Type B pancreatic cell (in vitro differentiated cells): ENCODE measurements at places on chromosomes 6 and 20. TPM values are rescaled to one million over a fixed set of nuclear protein-coding genes. Genes with fewer than 3 reads are reported as not detected.
A peak's percentile ranks its signal among the peaks of the same experiment; 100 is the strongest.

GRCh38 chr6:141463237-141463977 is 669.3 kb upstream of the GJE1 start:
- no peaks in the 10 kb centered on the region for H3K4me1 ChIP-seq
- H3K27ac ChIP-seq: no peak overlapping the region
- no peak for DNase-seq
- no peak overlapping the region for H3K4me3 ChIP-seq
- no peaks in the 10 kb centered on the region for H3K27me3 ChIP-seq
- H3K36me3 ChIP-seq: no peaks in the 10 kb centered on the region

DNA sequence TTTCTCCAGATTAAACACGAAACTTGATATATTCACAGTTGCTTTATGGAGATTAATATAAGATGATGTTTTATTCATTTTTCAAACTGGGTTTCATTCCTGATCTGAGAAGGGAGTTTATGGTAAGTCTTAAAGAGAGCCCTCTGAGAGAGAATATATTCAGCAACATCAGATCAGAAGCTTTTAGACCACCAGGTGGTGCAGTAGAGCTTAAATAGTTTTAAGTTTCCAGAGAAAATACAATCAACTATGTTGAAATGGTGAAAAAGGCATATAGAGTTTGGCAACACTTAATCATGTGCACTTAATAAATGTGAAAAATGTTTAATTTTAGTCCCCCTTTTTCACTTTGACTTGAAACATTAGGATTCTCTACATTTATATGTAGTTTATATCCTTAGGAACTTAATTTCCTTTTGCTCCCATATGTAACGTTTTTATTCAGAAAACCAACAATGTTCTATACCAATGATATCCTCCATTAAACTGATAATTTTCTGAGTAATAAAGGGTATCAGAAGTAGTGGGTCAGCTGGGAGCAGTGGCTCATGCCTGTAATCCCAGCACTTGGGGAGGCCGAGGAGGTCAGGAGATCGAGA is 86.4 kb upstream of the CLDN20 start:
- peaks cover 13% of the 10 kb centered on the region for H3K4me1 ChIP-seq
- H3K36me3 ChIP-seq: peaks cover under 1% of the 10 kb centered on the region
- H3K27ac ChIP-seq: no peak overlapping the region
- no peaks in the 10 kb centered on the region for H3K27me3 ChIP-seq

DNA sequence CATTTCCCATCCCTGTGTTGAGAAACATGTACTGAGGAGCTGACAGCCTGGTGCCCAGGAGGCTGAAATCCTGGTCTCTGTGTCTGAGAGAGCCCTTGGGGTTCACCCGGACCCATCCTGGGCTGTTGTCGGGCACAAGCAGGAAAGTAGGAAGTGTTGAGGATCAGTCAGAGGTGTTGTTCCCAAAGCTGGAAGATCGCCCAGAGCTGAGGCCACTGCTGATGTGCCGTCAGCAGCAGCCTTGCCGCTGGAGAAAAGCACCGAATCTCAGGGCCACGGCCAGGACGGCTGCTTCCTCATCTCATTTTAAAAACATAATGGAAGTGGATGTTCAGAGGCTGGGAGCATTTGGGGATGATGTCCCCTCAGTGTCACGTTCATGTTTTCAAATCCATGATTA is 218.5 kb downstream of the UST start:
- H3K27me3 ChIP-seq: no peaks in the 10 kb centered on the region
- no peak overlapping the region for H3K4me3 ChIP-seq
- H3K4me1 ChIP-seq: peaks cover 13% of the 10 kb centered on the region
- no peak for DNase-seq
- H3K27ac ChIP-seq: no peak overlapping the region

DNA sequence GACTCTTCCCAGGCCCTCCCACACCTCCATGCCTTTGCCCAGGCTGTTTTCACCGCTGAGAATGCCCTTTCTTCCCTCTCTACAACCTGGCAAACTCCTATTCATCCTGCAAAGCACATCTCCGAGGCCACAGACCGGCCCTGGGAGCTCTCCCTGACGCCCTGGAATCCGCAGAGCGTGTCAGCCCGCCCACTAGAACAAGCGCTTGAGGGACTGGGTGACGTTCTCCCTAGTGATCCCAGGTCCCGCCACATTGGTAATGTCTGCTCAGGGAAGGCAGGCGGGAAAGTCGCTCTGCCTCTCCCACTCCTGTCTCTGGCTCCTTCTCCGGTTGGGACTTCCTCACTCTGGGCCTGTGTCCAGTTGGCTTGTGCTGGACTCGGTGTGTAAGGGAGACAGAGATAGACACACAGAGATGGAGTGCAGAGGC is 61.6 kb downstream of the SRC start:
- peaks cover 44% of the 10 kb centered on the region for H3K4me1 ChIP-seq
- peaks cover 17% of the 10 kb centered on the region for H3K27me3 ChIP-seq
- no peak for DNase-seq
- H3K27ac ChIP-seq: peak overlapping the region; percentile 64
- H3K4me3 ChIP-seq: peak overlapping the region; percentile 71
- no peaks in the 10 kb centered on the region for H3K36me3 ChIP-seq

DNA sequence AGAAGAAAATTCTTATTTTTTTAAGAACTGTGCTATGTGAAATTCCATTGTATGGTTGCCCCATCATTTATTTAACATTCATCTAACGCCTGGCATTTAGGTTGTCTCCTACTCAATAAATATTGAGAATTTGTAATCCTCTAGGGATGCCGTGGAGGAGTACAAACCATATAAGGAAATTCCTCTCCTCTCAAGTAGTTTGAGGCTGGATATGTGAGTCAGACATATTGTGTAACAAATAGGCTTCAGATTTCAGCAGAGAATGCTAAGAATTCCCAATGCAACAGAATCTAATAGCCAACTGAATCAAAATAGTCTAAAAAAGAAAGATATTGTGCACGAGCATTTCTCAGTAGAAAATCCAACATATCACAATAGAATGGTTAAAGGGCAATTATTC is 174.7 kb downstream of the OTOR start:
- no peaks in the 10 kb centered on the region for H3K36me3 ChIP-seq
- no peak overlapping the region for H3K4me3 ChIP-seq
- no peak for DNase-seq
- no peaks in the 10 kb centered on the region for H3K27me3 ChIP-seq

DNA sequence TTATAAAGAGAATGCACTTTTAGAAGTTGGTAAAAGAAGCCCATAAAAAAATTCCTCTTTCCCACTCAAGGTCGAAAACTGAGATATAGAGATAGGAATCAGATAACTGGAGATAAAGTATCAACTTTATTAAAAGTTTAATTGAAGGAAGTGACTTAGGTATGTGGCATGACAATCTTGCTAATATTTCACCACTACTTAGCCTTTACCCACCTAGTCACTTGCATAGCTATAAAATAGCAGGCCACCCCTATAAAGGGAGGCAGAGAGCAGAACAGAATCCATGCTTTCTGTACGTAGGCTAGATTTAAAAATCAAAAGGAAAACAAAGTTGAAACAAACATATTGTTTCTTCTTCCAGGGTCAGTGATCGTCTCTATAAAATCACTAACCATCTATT is 13.2 kb upstream of the TBC1D32 start:
- no peak overlapping the region for H3K4me3 ChIP-seq
- H3K27me3 ChIP-seq: no peaks in the 10 kb centered on the region
- no peaks in the 10 kb centered on the region for H3K4me1 ChIP-seq
- DNase-seq: no peak

- DNase-seq: peak; percentile 82
- H3K4me1 ChIP-seq: no peaks in the 10 kb centered on the region
- H3K27me3 ChIP-seq: peaks cover 30% of the 10 kb centered on the region
- H3K36me3 ChIP-seq: no peaks in the 10 kb centered on the region
- H3K27ac ChIP-seq: no peak overlapping the region
Measured at GRCh38 chr20:39081255-39081654, 119.1 kb downstream of the DHX35 start.

DNA sequence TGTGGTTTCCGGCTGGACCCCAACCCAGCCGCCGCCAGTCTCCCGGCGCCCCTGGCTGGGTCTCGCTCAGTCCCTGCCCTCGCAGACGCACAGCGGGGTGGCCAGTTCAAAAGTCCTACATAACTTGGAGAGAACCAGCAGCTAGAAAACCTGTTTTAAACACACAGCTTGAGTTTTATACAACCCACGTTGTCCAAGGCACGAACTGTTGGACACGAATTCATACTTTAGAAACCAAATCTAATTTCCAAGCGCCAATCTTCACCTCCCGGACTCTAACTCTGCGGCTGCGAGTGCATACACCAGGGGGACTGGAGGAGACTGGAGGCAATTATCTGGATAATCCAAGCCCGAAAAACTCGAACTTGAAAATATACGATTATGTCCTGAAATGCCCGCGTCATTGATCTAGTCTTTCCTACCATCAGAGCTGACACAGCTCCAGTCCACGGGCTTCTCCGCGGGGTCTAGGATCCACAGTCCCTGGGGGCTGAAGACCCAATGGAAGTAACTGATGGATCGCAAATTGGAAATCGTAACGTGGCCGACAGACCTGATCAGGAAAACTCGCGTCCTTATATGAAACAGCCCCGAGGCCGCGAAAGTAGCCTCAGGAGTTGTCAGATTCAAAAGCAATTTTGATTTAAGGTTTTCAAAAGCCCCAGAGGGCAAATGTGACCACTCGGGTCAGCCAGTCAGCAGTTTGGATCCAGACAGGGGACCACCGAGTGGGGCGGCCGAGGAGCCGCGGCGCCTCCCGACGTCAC is 843 bp upstream of the HEY2 start:
- DNase-seq: no peak
- H3K36me3 ChIP-seq: peaks cover 3% of the 10 kb centered on the region
- peak overlapping the region; percentile 90 for H3K4me3 ChIP-seq
- H3K4me1 ChIP-seq: peaks cover 31% of the 10 kb centered on the region

DNA sequence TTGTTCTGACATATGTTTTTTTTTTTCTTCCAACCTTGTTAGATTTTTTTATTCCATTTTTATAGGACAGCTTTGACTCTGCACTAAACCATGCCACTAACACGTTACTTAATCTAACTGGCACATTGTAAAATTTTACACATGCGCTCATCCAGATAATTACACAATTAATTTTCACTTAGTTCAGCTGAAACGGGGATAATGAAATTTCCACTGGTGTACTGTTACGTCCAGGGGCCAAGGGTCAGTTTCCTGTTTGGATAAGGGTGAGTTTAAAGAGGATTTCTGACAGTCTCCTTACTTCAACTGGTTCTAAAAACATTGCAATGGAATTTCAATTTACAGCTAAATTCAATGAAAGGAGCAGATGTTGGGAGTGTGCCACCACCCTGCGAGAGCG is 221.8 kb upstream of the CEP162 start:
- no peaks in the 10 kb centered on the region for H3K27me3 ChIP-seq
- no peak for DNase-seq
- H3K27ac ChIP-seq: no peak overlapping the region
- H3K36me3 ChIP-seq: no peaks in the 10 kb centered on the region
- H3K4me3 ChIP-seq: no peak overlapping the region

DNA sequence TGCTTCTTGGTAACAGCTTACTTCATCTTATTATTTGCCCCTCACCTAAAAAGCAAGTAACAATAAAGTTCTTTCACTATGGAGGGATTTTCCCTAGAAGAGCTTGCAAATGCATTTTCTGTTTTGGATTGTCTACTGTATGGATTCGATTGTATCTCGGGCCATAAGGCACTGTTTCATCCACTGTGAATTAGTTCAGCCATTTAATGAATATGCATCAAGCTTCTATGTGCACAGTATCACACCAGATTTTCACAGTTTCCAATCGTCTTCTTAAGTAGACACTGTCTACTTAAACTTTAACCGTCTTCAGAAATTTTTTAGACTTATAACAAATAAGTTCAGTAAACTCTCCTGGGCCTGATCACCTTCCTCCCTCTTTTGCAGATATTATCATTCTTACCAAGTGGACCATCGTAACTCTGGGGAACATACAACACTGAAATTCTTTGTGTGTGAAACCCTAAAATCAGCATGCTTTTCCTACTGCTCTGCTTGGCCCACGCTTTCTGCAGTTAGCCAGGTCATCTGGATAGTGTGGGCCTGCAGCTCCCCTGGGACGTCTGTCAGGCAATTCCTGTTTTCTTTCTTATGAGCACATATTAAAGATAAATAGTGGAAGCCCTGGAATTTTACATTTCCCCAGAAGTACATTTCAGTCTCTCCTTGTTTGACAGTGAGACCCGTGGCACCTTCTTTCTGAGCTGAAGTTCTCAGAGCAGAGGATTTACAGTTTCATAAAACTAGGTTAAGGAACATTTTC is 136.5 kb upstream of the PDE10A start:
- peaks cover 31% of the 10 kb centered on the region for H3K27me3 ChIP-seq
- peaks cover 4% of the 10 kb centered on the region for H3K36me3 ChIP-seq
- H3K4me1 ChIP-seq: peaks cover 14% of the 10 kb centered on the region
- H3K27ac ChIP-seq: no peak overlapping the region
- DNase-seq: no peak

- no peaks in the 10 kb centered on the region for H3K4me1 ChIP-seq
- H3K4me3 ChIP-seq: no peak overlapping the region
- H3K27me3 ChIP-seq: no peaks in the 10 kb centered on the region
- H3K27ac ChIP-seq: no peak overlapping the region
- no peak for DNase-seq
Measured at GRCh38 chr6:70518723-70519122, 48.0 kb upstream of the SDHAF4 start.

GRCh38 chr6:26065952-26066380 is 21.3 kb upstream of the HFE start:
- no peaks in the 10 kb centered on the region for H3K27me3 ChIP-seq
- DNase-seq: no peak
- H3K27ac ChIP-seq: peak overlapping the region; percentile 90
- H3K4me1 ChIP-seq: peaks cover 16% of the 10 kb centered on the region
- H3K36me3 ChIP-seq: no peaks in the 10 kb centered on the region

GRCh38 chr20:39638731-39639130 is 676.6 kb downstream of the DHX35 start:
- no peaks in the 10 kb centered on the region for H3K36me3 ChIP-seq
- peaks cover 20% of the 10 kb centered on the region for H3K27me3 ChIP-seq
- no peak overlapping the region for H3K27ac ChIP-seq
- no peak for DNase-seq

- no peak for DNase-seq
- peak overlapping the region; percentile 92 for H3K27ac ChIP-seq
- no peaks in the 10 kb centered on the region for H3K27me3 ChIP-seq
- H3K36me3 ChIP-seq: no peaks in the 10 kb centered on the region
- no peak overlapping the region for H3K4me3 ChIP-seq
Measured at GRCh38 chr6:158708239-158708638, 58.4 kb downstream of the SYTL3 start.

The EPB41L2 gene
- total RNA-seq: 20.5 and 74.8 TPM in 2 replicates

The LY6G6C gene
- 2.5 and 16.2 TPM in 2 replicates for total RNA-seq

The HDGFL1 gene
- not detected in 2 replicates for total RNA-seq

The CGA gene
- 0.43 and 30.3 TPM in 2 replicates for total RNA-seq

The DEFB129 gene
- total RNA-seq: not detected in 2 replicates

The TRDN gene
- 0.34 and 1.3 TPM in 2 replicates for total RNA-seq

The SLPI gene
- 35.7 and 73.6 TPM in 2 replicates for total RNA-seq
